ENCODE measurements at places on chromosomes 16 and 17.

GRCh38 chr17:56824503-56824902 is 9.2 kb downstream of the C17orf67 start:
- no peak for DNase-seq

DNA sequence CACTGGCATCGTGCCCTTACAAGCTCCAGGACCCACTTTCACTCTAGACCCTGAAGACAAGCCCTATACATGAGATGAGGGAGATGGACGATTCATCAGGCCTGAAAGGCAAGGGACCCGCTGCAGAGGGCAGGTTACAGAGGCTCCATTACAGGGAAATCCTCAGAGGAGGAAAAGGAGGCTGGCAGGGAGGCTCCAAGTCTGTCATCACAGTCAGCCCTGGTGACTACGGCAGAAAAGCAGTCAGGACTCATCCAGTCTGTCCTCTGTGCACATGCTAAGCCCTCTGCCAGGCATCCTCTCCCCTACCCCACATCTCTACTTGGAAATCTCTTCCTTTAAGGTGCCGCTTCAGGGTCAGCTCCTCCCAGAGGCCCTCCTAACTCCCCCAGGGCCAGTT is 197.7 kb upstream of the CDH5 start:
- no peak for DNase-seq

GRCh38 chr17:38693700-38694329 is 11.3 kb upstream of the MLLT6 start:
- DNase-seq: peak; percentile 87

DNA sequence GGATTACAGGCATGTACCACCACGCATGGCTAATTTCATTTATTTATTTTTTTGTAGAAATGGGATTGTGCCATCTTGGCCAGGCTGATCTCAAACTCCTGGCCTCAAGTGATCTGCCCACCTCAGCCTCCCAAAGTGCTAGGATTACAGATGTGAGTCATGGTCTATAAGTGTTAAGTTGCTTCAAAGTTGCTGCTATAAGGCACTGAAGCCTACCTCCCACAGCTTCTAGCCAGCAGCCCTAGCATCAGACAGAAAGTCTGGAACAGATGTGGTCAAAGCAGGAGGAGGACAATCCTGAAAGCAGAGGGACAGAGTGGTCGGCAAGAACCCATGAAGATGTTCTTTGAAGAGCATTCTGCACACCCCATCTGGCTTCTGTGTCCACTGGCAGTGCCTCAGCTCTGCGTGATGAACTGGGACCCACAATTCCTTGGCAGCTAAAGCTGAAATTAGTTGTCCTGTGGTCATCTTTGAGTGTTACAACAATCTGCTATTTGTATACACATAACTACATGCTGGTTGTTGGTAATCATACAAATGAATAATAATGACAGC is 11.2 kb downstream of the MAP3K14 start:
- DNase-seq: no peak

DNA sequence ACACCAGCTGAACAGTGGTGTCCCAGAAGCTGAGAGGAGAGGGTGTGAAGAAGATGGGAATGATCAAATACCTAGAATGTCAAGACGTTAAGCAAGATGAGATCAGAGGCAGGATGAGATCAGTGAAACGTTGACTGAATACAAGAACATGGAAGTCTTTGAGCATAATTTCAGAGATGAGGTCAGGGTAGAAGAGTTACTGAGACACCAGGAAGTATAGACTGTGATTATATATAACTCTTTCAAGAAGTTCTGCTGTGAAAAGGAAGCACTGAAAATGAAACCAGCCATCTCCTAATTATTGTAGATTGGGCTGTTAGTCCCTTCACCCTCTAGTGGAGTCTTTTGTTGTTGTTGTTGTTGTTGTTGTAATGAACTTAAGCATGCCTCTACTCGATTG is 9.1 kb downstream of the SHCBP1 start:
- no peak for DNase-seq

- DNase-seq: peak; percentile 71
Measured at GRCh38 chr16:67842509-67843342, 606 bp downstream of the THAP11 start.
